Posterior cingulate gyrus (tissue), 11 donors: ENCODE measurements at places on chromosomes 4 and X.

DNA sequence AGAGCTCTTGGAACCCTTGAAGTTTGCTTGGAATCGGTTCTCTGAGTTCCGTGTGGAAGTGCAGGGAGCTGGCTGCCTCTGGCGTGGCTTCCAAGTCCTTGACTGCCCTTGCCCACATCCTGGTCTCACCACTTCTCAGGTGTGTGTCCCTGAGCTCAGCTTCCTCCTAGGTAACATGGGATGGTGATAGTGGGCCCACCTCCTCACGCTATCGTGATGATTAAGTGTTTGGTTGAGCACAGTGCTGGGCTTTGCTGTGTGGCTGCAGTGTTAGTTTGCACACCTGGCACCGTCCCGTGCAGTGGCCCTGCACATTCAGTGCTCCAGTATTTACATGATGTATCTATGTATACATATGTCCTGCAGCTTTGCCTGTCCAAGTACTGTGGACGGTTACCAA lies 81.5 kb downstream of the CLDN34 start:
- DNase-seq = no peak

DNA sequence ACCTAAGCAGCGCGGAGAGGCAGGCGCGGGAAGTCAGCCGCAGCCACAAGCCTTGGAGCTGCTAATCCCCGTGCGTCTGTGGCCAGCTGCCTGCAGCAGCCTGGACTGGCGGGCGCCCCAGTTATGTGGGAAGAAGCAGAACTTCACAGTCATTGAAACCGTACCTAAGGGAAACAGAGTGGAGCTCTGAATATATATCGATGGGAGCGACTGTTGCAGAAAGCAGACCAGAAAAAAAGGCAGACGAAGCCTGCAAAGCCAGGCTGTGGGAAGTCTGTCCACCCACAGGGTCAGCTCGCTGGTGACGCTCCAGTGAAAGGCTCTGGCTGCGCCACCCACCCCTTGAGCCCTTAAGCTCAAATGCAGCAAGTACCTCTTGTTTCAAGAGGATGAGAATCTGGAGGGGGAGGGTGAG lies 24.7 kb downstream of the KCNE5 start:
- peak; percentile 44 for DNase-seq

- DNase-seq = no peak
Measured at GRCh38 chrX:54991706-54992105, 2.3 kb downstream of the PFKFB1 start.

DNA sequence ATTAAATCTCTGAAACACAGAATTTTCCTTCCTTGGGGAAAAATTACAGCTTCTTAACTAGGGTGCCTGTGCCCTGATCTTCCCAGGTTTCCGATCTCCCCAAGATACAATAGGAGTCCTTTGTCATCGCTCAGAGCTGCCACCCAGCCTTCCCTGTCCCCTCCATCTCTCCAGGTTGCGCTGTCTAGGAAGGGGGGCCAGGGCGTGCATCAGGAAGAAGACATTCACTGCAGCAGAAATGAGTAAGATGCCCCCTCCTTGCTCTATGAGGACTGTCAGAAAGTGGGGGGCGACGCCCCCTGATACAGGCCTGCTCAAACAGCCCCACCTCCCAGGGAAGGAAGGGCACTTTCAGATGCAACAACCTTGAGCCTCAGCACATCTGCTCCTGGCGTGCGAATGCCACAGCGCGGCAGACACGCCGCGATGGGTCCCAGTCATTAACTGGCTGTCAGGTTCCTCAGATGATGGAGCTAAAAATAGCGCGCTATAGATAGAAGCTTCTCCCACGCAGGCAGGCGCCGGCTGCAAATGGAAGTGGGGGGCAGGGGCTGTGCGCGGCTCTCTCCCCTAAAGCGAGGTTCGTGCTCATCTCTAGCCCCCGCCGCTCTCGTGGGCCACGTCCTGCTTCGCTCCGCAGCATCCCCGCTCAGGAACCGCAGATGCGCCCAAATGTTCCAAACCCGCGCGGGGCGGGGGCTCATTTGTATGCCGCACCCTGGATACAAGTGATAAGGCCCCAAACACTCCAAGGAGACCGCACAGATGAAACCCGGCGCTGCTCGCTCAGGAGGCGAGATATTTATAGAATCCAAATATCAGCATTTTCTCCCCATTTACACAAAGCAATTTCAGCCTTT lies 57.6 kb upstream of the LGI2 start:
- peak; percentile 39 for DNase-seq

DNA sequence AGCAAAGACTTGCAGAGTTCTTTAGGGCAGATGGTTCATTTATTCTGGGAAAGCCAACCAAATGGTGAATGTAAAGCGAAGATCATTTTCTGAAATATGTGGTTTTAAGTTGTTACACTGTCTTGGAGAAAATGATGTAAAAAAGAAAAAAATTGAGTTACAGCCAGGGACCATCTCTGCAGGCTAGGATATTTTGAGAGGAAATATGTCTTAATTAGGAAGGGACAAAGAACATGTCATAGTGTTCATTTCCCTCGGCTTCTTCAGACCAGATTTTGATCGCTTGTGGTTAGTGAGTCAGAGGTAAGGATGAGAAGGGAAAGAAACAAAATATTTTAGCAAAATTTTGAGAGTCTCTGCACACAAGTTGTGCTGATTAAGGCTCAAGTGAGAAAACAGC lies 59.0 kb upstream of the C1QTNF7 start:
- DNase-seq = no peak

GRCh38 chr4:74583089-74583700 lies 138.3 kb downstream of the AREG start:
- DNase-seq = no peak

DNA sequence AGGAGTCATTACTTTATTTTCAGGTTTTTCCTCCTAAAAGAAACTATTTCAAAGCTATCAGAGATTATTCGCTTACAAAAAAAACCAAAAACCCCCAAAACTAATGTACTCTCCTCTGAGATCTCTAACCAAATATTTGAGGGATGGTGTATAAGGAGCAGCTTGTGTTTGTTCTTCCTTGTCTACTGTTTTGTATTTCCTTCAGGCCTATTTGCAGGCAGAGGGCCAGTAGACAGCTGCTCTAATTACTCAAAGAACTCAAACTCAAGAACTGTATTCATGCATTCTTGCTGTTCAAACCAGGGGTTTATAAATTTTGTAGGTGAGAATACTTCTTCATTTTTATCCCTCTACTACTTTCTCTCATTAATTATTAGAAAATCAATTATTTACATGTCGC lies 51.3 kb downstream of the SH3RF1 start:
- no peak for DNase-seq

DNA sequence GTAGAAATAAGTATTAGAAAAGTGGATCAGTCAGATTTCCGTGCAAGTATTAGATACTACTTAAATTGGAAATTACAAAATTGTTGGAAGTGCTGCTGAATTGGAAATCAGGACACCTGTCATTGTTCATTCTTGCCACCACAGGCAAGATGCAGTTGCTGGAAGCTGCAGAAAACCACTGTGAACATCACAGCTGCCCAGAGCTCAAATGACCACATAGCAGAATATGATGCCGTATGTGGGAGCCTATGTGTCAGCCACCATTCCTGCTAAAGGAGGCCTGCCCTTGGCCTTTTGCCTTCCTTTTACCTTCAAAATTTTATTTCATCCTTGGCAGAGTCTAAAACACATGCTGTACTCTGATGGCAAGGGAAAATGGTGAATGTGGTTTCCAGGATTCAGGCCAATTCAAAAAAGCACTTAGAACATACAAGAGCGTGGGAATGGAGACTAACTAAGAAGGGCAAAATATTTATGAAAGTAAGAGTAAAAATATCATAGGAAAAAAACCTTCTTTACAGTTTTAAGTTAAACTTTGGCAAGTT lies 1005.5 kb upstream of the GRID2 start:
- DNase-seq = no peak

DNA sequence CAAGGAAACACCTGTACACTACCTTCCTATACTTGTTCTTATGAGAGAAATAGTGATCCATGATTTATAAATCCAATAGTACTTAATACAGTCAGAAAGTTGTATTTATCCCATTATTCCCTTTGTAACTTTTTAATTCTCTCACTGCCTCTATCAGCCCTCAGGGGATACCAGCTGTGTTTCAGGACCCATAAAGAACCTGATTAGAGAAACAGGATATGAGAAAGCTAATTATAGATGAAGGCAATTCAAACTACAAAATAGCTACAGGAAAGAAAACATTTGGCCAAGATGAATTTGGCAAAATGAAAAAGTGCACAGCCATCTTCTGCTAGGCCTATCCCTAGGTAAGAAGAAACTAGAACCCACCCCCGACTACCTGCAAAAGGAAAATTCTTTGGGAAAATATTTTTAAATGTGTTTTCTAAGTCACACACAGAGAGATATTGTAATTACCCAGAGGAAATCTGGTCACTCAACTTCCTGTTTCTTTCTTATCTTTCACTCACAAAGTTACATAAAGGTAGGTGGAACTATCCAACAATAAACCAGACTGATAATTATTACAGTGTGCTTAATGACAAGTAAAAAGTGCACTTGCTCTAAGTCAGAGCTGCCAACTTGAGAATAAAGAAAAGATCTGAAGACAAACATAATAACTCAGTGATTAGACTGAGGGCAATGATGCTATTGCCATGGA lies 836.5 kb upstream of the HTR2C start:
- no peak for DNase-seq

GRCh38 chr4:7768736-7769135 lies 170.9 kb downstream of the AFAP1 start:
- DNase-seq = no peak

- DNase-seq = no peak
Measured at GRCh38 chr4:41714364-41715000, 34.0 kb downstream of the PHOX2B start.

DNA sequence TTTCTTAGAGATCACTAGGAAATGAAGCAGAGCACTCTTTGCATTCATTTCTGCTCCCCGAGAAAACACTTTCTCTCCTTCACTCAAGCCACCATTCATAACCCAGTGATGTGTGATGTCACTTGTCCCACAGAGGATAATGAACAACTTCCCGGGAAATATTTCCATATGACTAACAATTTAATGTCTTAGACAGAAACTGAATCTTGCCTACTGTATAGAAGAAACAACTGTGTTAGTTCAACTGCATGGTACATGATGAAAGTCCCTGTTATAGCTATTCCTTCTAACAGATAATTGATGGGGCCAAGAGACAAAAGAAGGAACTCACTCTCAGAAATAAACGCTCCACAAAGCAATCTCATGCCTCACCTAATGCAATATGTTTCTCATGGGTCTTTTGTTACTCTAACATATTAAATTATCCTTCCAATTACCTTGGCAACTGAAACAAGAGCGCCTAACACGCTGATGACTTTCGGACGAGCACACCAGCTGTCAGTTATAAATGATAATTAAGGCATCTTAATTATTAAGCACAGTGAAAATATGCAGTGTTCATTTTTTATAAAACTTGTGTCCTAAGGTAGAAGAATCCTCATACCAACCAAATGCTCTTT lies 113.7 kb upstream of the TLR3 start:
- DNase-seq = no peak

- no peak for DNase-seq
Measured at GRCh38 chr4:42078184-42078801, 74.2 kb downstream of the BEND4 start.

- no peak for DNase-seq
Measured at GRCh38 chr4:147780137-147780777, 48.4 kb downstream of the ARHGAP10 start.

DNA sequence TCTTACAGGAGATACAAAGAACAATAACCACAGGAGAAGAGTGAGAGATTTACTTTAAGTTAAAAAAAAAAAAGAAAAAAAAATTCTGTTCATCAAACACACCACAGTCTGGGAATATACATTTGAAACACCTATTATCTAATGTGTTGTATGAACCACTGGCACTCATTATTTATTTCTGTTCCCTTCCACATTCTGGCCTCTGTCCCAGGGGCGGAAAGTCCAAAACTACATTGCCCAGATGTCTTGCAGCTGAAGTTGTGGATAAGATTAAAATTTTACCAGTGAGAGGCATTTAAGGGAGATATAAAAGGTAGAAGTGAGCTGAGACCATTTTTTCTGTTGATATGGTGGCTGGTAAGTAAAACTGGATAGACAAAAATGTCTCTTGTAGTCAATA lies 56.2 kb downstream of the SCLT1 start:
- DNase-seq = no peak

GRCh38 chrX:15206306-15206705 lies 63.6 kb downstream of the ASB9 start:
- DNase-seq = no peak

DNA sequence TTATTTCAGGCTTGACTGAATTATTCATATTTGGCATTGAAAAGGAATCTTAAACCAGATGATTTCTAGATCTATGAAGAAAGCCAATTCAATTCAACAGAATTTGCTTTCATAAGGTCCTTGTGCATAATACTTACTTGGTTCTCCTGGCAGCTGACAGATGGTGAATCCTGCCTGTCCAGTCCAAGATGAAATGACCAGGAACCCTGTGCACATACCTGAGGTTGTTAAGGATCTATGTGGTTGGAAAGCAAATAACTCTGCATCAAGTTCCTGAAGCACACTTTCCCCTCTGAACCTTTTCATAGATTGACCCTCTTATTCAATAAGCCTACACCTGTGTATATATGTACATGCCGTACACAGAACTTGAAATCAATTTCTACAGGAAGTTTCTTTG lies 562.7 kb downstream of the PPARGC1A start:
- no peak for DNase-seq

- no peak for DNase-seq
Measured at GRCh38 chr4:156534205-156534604, 437.4 kb downstream of the PDGFC start.

- peak; percentile 73 for DNase-seq
Measured at GRCh38 chr4:16204505-16204904, 21.8 kb downstream of the TAPT1 start.

GRCh38 chr4:182939680-182940079 lies 22.5 kb upstream of the DCTD start:
- DNase-seq = no peak

GRCh38 chrX:120205816-120206753 lies 44.5 kb upstream of the ZBTB33 start:
- no peak for DNase-seq

- DNase-seq = no peak
Measured at GRCh38 chr4:189374176-189374575, 566.5 kb upstream of the FRG1 start.

GRCh38 chr4:86060341-86060740 lies 299.5 kb downstream of the MAPK10 start:
- DNase-seq = no peak

- no peak for DNase-seq
Measured at GRCh38 chrX:13373027-13373426, 53.2 kb upstream of the ATXN3L start.

- no peak for DNase-seq
Measured at GRCh38 chr4:151653548-151653918, 107.3 kb downstream of the GATB start.

DNA sequence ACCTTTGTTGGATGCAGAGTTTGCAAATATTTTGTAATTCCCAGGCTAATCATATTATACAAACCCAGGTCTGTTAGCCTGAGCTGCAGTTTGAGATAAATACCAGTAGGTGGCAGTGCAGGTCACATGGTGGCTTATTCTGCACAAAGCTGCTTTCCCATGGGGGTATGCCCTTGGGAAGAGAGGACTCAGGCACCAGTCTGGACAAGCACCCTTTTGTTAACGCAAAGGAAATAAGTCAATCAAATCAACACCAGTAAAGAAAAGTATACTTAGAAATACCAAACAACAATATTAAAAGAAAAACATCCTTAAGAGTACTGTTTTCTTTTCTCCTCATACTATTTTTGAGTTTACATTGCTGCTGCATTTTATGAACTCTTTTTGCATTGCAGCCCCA lies 389.0 kb upstream of the ZFP42 start:
- no peak for DNase-seq

- DNase-seq = no peak
Measured at GRCh38 chr4:139800082-139800481, 134.5 kb downstream of the MGST2 start.

GRCh38 chr4:26238426-26238777 lies 82.4 kb upstream of the RBPJ start:
- DNase-seq = no peak

GRCh38 chrX:124395145-124395880 lies 49.0 kb downstream of the SH2D1A start:
- DNase-seq = no peak
